ENCODE measurements at places on chromosomes 6 and 20.

DNA sequence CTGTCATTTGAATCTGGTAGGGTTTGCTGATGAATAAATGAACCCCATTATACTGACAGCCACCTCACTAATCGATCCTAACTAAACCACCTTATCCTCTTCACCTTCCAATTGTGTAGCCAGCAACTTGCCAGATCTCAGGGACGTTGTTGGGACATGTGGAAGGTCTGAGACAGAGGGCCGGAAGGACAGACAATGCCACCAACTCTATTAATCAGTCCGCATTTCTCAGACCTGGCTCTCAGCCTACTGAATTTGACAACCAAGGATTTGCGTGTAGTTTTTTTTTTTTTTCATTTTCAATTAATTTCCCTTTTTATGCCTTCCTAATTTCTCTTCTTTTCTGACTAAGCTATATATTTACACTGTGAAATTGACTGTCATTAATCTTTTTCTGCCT is 122.5 kb downstream of the CARMIL1 start:
- no peaks in the 10 kb centered on the region for H3K4me1 ChIP-seq
- H3K4me3 ChIP-seq: no peak overlapping the region
- H3K36me3 ChIP-seq: no peaks in the 10 kb centered on the region
- no peak for DNase-seq
- H3K27me3 ChIP-seq: no peaks in the 10 kb centered on the region

GRCh38 chr20:44819936-44820335 is 9.6 kb upstream of the RIMS4 start:
- no peaks in the 10 kb centered on the region for H3K36me3 ChIP-seq
- H3K4me1 ChIP-seq: no peaks in the 10 kb centered on the region
- H3K4me3 ChIP-seq: no peak overlapping the region
- no peak overlapping the region for H3K27ac ChIP-seq
- DNase-seq: no peak

GRCh38 chr20:34999021-34999451 is 43.4 kb downstream of the MYH7B start:
- H3K27me3 ChIP-seq: no peaks in the 10 kb centered on the region
- no peak for DNase-seq
- no peaks in the 10 kb centered on the region for H3K4me1 ChIP-seq
- H3K4me3 ChIP-seq: no peak overlapping the region

GRCh38 chr6:89409461-89410035 is 2.5 kb downstream of the RRAGD start:
- no peak for DNase-seq
- no peak overlapping the region for H3K27ac ChIP-seq
- H3K4me1 ChIP-seq: no peaks in the 10 kb centered on the region
- no peaks in the 10 kb centered on the region for H3K36me3 ChIP-seq
- H3K4me3 ChIP-seq: no peak overlapping the region

DNA sequence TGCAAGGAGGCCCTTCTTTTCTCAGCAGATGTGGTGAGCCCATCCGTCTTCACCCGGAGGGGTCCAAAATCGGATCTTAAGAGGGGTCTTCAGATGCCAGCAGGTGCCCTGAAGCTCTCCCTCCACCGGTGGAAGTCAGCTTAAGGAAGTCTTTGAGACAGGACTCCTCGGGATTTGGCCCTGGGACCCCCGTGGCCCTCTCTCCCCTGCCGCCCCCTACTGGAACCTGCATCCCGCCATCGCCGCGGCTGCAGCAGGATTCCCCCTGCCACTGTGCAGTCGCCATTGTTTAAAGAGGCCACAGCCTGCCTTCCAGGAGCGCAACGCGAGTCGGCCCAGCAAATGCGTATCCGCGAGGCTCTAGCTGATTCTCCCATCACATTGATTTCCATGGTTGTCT is 292.5 kb upstream of the ZNF337 start:
- H3K4me3 ChIP-seq: no peak overlapping the region
- no peak overlapping the region for H3K27ac ChIP-seq
- H3K4me1 ChIP-seq: no peaks in the 10 kb centered on the region
- H3K36me3 ChIP-seq: no peaks in the 10 kb centered on the region

GRCh38 chr6:158861686-158862381 is 42.7 kb upstream of the EZR start:
- H3K4me3 ChIP-seq: no peak overlapping the region
- no peak overlapping the region for H3K27ac ChIP-seq
- H3K36me3 ChIP-seq: no peaks in the 10 kb centered on the region

GRCh38 chr6:94130478-94130877 is 711.1 kb upstream of the EPHA7 start:
- no peaks in the 10 kb centered on the region for H3K4me1 ChIP-seq
- DNase-seq: no peak
- no peak overlapping the region for H3K4me3 ChIP-seq
- H3K27me3 ChIP-seq: no peaks in the 10 kb centered on the region
- H3K27ac ChIP-seq: no peak overlapping the region
- no peaks in the 10 kb centered on the region for H3K36me3 ChIP-seq

DNA sequence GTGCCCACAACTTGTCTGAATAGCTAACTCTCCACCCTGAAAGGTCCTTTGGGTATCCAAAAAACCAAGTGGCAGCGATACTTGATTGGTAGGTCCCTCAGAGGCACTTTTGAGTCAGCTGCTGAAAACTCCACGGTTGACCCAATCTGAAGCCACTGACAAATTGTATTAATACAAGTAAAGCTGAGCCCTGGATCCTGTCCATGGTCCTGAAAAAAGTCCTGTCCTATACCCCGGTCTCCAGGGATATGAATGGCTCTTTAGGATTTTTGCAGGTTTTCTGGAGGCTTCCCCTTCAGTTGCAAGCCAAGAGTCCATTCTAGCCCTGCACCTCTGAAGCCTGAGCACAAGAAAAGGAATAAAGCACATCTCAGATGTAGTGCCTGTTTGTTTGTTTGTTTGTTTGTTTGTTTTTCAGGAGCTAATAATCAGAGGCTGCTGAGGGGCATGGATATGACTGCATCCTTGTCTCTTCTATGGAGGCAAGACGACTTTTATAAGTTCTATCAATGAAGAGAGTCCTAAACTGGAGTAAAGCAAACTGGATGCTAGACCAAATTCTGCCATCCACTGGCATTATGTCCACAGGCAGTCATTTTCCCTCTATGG is 1.7 kb upstream of the SLC12A5 start:
- peaks cover 25% of the 10 kb centered on the region for H3K4me1 ChIP-seq
- no peak overlapping the region for H3K4me3 ChIP-seq
- peak; percentile 66 for DNase-seq
- no peak overlapping the region for H3K27ac ChIP-seq
- no peaks in the 10 kb centered on the region for H3K27me3 ChIP-seq
- H3K36me3 ChIP-seq: no peaks in the 10 kb centered on the region

DNA sequence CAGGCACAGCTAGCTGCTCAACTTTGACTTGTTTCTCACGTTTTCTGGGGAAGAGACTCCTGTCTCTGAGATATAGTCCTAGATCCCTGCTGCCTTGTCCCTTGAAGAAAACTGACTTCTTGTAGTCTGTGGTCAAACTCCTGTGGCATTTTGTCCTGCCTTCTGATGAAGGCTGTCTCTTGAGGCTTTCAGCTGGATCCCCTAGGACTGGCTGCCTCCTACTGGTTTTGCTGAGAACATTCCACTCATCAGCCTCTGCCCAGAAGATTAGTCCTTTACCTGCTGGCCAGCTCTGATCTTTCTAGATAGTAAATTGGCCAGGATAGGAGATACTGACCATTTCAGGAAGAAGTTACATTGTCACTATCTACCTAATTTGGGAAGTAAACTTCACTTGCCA is 71.9 kb upstream of the CNR1 start:
- H3K27me3 ChIP-seq: no peaks in the 10 kb centered on the region
- no peak for DNase-seq
- no peak overlapping the region for H3K27ac ChIP-seq
- no peak overlapping the region for H3K4me3 ChIP-seq
- H3K36me3 ChIP-seq: no peaks in the 10 kb centered on the region
- no peaks in the 10 kb centered on the region for H3K4me1 ChIP-seq

- no peak for DNase-seq
- H3K4me3 ChIP-seq: no peak overlapping the region
- H3K4me1 ChIP-seq: no peaks in the 10 kb centered on the region
- H3K27ac ChIP-seq: no peak overlapping the region
- no peaks in the 10 kb centered on the region for H3K27me3 ChIP-seq
Observed at GRCh38 chr6:33726696-33727095, 15.2 kb upstream of the UQCC2 start.

DNA sequence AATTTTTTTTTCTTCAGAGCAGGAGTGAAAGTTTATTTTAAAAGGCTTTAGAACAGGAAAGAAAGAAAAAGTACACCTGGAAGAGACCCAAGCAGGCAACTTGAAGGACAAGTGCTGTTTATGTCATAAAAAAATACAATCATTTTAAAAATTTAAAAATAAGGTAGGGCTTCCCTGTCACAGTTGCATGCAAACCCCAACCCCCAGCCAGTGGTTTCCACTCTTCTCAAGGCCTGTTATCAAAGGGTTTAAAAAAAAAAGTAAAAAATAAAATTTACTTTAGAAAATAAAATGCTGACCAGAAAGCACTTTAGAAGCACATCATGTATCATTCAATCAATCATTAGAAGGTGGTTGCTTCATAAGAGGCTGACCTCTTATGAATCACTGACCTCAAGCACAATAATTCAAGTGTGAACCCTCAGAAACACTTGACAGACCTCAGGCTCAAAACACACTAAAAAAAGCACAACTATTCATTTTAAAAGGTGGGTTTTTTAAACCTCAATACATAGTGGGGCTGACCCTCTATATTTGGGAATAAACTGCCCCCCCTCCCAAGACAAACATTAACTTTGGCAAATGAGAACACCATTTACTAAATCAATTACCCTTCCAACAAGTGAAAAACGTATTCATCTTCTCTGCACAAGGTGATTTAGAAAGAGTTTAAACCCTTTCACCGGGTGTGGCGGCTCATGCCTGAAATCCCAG is 15.6 kb downstream of the ILRUN start:
- no peaks in the 10 kb centered on the region for H3K27me3 ChIP-seq
- no peak for DNase-seq
- H3K4me1 ChIP-seq: peaks cover 36% of the 10 kb centered on the region
- no peak overlapping the region for H3K27ac ChIP-seq
- H3K4me3 ChIP-seq: no peak overlapping the region
- H3K36me3 ChIP-seq: peaks cover 5% of the 10 kb centered on the region

DNA sequence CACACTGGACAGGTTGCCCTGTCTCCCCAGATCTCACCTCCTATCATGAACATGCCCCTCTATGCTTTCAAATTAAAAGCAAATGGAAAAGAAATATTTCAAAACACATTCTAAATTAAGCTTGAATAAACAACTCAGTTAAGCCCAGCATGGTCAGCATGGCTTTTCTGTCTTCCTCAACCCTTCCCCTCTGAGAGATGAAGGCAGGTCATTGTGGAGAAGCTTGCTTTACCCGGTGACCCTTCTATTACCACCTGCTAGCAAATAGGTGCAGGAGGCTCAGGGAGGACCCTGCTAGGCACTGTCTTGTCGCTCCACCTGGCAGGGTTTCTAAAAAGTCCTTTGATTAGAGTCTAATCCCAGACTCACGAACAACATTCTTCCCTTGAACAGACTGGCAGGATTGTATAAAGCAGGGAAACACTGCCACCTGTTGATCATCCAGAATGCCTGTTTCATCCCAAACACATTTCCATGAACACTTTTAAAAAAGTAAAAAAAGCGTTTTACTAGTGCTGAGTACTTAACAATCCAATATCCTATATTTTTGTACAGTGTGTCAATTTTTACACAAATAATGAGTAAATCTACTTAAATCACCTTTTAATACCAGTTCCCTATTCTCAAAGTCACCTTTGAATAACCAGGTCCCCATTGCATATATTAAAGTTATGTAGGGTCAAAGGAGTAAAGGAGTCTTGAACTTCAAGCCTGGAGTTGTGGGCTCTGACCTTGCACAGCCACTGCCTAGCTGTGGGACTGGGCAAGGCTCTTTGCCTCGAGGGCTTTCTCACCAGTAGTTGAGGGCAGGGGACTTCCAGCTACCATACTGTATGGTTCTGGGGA is 75.5 kb downstream of the GPR6 start:
- H3K4me3 ChIP-seq: no peak overlapping the region
- no peaks in the 10 kb centered on the region for H3K36me3 ChIP-seq
- H3K27me3 ChIP-seq: no peaks in the 10 kb centered on the region
- peaks cover 6% of the 10 kb centered on the region for H3K4me1 ChIP-seq
- peak; percentile 25 for DNase-seq
